ENCODE measurements at places on chromosomes 12 and 14.

DNA sequence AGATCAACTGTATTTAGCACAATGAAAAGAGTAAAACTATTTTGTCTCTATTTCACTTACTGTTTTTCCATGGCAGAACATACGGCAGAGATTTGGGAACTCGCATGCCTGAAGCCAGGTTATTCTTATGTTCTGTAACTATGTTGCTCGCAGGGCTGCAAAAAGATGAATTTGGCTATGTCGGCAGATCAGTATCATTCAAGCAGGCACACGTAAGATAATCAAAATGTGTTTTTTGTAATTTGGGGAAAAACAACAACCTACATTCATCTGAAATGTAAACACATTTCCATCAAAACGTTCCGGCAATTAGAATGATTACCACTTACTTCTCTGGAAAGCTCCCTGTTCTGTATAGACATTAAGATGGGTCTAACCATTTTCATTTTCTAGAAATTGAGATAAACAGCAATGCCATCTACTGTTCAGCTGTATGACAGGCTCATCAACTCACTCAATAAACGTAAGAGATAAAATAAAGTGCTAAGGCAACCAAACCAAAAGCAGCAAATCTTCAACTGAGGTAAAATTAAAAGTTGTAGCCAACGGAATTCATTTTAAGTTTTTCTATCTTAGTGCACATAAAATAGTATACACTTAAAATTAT lies 13.0 kb downstream of the GTSF1 start:
- no peak for DNase-seq

- no peak for DNase-seq
Observed at GRCh38 chr14:89394972-89395371, 22.1 kb downstream of the FOXN3 start.

DNA sequence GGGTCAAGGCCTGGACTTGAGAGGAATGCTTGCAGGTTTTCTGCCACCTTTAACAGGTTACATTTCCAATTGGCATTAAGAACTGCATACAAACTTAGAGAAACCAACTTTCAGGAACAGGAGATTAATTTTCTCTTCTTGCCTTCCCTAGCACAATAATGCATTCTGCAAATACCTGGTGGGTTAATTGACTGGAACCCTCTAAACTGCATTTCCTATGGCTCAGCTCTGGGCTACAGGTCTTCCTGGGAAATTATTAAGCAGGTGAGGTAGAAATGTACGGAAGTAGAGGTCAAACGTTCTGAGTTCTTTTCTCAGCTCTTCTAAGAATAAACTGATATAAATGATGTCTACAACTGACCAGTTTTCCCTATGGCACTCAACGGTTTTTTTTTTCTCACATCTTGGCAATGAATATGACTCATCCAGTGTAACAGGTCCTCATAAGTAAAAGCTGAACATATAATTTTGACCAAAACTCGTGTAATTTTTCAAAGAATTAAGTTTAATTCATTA lies 144.9 kb upstream of the PELI2 start:
- no peak for DNase-seq

- no peak for DNase-seq
Observed at GRCh38 chr14:79638672-79639266, 572.5 kb downstream of the DIO2 start.

GRCh38 chr14:31596342-31597095 lies 35.3 kb downstream of the NUBPL start:
- DNase-seq = peak; percentile 24

GRCh38 chr12:77345336-77345735 lies 280.0 kb upstream of the E2F7 start:
- no peak for DNase-seq

DNA sequence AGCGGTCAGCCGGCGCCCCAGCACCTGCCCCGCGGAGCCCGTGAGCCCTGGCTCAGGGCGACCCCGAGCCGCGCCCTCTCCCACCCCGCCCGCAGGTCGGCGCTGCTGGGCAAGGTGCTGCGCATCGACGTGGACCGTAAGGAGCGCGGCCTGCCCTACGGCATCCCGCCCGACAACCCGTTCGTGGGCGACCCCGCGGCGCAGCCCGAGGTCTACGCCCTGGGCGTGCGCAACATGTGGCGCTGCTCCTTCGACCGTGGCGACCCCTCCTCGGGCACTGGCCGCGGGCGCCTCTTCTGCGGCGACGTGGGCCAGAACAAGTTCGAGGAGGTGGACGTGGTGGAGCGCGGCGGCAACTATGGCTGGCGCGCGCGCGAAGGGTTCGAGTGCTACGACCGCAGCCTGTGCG lies 14.4 kb downstream of the HHIPL1 start:
- no peak for DNase-seq

DNA sequence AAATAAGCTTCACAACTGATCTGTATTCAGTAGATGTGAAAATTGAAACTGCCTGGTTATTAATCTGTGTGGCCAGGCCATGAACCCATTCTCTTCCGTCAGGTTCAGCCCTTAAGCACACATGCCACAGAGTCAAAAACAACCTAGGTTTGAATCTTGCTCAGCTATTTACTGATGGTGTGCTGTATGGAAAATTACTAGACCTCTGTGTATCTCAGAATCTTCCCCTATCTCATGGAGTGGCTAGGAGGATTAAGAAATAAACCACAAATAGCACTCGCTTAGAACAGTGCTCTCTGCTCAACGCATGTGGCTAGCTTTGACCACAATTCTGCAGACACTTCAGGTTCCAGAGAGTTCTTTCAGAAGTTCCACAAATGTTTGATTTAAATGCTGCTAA lies 240.7 kb upstream of the PLEKHG7 start:
- DNase-seq = peak; percentile 20

DNA sequence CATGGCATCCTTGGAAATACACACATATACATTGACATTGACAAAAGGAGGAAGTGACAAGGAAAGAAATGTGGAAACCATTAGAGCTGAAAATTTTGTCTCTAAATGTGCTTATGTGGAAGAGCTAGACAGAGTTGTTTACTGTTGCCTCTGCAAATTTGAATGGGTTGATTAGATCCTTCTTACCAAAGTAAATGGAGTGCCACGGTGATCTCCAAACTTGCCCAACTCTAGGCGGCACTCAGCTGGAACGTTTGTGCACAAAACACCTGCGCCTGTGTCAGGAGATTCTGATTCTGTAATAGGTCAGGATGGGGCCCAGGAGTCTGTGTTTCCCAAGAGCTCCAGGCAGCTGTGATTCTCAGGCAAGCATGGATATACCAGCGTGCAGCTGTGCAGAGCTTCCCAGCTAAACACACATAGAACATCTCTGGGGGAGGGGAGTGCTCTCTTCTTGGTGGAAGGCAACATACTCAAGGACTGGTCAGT lies 77.8 kb upstream of the BDKRB2 start:
- no peak for DNase-seq

GRCh38 chr12:49972641-49973360 lies at the start of gene AQP6:
TSS of gene AQP6 (plus strand) at chr12:49972947. CDS start at chr12:49973174, 227 bp downstream.
- no peak for DNase-seq

- peak; percentile 4 for DNase-seq
Observed at GRCh38 chr12:54879579-54879978, 25.3 kb downstream of the MUCL1 start.

DNA sequence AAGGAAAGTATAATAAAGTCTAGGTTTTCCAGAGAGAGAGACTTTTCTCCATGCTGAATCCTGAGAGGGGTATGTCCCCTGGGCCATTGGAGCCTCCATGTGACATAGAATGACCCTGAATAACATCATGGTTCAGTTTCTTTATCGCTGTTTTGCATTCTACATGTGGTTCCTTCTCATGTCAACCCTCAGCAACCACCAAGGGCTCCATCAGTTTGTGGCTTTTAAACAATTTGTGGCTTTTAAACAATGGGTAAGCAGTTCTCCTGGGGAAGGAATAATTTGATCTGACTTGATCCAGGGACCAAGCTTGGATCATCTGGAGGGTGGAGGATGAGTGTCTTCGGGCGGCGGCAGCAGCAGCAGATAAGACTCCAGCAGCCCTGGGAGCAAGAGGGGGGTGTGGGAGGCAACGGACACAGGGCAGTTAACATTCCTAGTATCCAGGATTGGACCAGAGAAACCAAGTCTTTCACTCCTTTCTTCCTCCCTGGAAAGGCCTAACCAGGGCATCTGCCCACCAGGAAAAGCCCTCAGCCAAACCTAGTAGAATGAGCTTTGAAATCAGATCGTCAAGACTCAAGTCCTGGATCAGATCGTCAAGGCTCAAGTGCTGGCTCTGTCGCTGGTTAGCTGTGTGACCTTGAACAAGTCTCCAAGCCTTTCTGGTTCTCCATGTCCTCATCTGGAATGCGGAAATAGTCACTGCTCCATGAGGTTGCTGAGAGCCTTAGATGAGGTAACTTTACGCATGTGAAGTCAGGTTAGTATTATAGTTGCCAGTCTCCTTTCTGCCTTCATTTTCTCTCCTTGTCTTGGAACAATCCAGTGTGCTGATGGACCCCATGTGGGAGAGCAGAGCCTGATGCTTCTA lies 27.8 kb upstream of the FAM222A start:
- no peak for DNase-seq

DNA sequence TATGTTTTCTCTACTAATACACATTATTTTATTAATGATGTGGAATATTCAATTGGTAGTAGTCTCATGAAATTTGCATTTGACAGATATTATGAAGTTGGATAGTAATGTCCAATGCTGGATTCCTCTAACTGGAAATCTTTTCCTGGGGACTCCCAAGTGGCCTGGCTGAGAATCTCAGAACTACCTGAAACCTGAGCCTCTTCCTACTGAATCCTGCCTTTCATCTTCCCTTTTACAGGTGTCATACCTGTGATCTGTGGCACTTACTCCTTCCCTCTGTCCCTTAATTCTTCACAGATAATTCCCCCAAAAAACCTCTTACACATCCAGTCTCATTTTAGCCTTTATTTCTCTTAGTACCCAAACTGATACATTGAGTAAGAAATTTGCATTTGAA lies 89.7 kb upstream of the MYF6 start:
- no peak for DNase-seq

- no peak for DNase-seq
Observed at GRCh38 chr12:54047160-54047963, 6.3 kb upstream of the HOXC4 start.

DNA sequence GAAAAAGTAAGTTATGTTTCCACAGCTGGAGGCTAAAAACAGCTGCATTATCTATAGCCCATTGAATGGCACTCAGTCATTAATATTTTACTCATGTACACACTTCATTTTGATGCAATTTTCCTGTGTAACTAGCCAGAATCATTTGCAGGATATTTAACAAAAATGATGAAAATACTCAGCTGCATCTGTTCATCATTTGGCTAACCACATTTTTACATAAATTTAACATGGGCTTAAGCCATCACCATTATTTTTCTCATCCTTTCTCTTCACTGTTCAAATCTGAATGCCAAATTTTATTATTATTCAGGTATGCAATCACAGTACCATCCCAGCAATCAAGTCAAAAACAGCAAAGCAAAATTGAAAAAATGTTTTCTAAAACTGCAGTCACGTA lies 41.8 kb downstream of the ATXN7L3B start:
- DNase-seq = no peak

- no peak for DNase-seq
Observed at GRCh38 chr12:59895166-59895775, 299.4 kb downstream of the SLC16A7 start.

DNA sequence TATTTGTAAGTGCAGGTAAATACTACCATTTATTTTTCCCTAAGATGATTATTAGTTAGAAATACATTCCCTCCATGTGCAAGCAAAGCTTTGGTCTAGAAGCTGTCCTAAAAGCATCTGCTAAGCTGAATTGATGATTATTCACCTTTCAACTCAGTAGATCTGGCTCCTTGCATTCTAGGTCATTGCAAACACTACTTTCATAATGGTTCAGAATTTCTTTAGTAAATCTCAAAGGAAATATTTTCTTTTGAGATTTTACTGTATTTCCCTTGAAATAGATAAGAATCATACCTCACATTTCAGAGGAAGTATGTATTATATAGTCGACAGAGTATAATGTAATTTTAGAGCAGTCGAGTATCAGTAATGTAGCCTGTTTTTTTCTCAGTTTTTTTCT lies 2.4 kb downstream of the ETNK1 start:
- DNase-seq = no peak

DNA sequence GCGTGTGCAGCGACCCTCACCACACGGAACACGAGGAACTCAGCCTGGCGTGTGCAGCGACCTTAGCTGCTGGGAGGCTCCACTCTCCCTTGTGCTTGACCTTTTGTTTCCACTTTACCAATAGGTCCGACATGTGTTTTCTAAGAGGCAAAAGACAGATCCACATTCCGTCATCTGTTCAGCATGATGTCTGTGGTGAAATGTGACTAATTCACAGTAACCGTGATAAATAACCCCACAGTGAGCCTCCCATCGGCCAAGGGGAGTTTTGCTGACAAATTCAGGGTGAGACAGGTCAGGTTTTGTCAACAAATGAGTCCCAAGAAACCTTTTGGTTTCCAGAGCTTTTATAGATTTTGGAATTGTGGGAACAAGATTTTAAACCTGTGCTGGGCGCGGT lies 55.9 kb downstream of the MOK start:
- peak; percentile 29 for DNase-seq

DNA sequence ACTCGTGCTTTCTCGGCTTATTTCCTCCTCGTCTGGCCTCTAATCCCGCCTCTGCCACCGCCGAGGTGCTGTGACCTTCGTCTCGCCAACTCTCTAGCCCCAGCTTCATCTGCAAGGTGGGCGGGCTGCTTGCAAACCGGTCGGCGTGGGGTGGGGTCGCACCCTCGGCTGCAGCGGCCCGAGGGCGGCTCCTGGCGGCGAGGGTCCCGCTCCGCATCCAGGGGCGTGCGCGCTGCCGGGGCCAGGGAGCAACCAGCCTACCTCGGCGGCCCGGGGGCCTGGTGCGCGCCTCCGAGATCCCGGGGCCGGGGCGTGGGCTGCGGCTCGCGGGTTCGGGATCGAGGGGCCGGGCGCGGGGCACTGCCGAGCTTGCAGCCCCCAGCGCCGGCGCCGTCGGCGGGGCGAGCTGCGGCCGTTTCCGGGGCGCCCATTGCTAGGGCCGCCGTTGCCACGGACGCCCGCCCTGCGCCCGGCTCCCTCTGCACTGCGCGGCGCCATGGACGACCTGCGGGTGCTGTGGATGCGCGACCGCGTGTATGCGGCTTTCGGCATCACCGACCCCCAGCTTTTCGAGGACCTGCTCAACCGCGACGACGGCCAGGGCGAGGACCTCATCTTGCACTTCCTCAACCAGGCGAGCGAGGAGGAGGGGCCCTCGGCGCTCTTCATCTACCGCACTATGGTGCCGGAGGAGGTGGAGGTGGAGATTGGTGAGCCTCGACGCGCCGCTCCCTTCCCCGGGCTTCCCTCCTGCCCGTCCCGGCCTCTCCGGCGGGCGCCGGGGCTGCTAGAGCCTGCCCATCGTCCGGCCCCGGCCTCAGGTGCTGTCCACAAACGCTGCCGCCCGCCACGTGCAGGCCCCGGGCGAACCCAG lies at the start of gene DNAH10:
DNAH10 (plus strand) TSS at position 461 of the 874 bp plus-strand sequence; CDS start at position 497, 36 bp downstream.
- DNase-seq = peak; percentile 10
